Right cardiac atrium (tissue), 5 donors: ENCODE measurements at places on chromosomes 5 and 9. TPM values are rescaled to one million over a fixed set of nuclear protein-coding genes. Genes with fewer than 3 reads are reported as not detected.

DNA sequence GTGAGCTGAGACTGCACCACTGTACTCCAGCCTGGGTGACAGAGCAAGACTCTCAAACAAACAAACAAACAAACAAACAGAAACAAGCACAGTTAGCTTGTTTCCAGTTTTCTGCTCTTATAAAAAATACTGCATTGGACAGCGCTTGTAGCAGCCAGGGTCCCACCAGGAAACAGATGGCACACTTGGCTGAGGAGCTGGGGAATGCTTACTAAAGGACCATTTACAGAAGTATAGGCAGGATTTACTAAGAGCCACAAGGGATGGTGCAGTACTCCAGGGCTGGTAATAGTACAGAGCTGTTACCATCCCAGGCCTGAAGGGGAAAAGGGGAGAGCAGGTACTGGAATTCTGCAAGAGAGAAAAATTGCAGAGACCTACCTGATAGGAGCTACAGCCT lies 5.2 kb upstream of the ANKS6 start:
- DNase-seq = no peak

CA9 gene
- total RNA-seq = 1.0 TPM

RAI14 gene
- total RNA-seq = 11.7 TPM

- no peak for DNase-seq
These were observed 82.4 kb downstream of the SH3RF2 start for GRCh38 chr5:146018514-146019375.

- DNase-seq = no peak
These were observed 19.4 kb upstream of the UNC5A start for GRCh38 chr5:176790941-176791340.

PTGER4 gene
- 4.6 TPM for total RNA-seq

GRCh38 chr5:5854087-5854486 lies 431.6 kb downstream of the ICE1 start:
- no peak for DNase-seq

EPB41L4A gene
- 27.2 TPM for total RNA-seq
